Fibroblast of the conjunctiva (primary cell): ENCODE measurements at places on chromosomes 16 and 17.

- no peak for DNase-seq
Measured at GRCh38 chr16:63422715-63423114, 1386.5 kb upstream of the CDH8 start.

GRCh38 chr17:16181581-16181980 is 33.8 kb downstream of the NCOR1 start:
- DNase-seq, result no peak

DNA sequence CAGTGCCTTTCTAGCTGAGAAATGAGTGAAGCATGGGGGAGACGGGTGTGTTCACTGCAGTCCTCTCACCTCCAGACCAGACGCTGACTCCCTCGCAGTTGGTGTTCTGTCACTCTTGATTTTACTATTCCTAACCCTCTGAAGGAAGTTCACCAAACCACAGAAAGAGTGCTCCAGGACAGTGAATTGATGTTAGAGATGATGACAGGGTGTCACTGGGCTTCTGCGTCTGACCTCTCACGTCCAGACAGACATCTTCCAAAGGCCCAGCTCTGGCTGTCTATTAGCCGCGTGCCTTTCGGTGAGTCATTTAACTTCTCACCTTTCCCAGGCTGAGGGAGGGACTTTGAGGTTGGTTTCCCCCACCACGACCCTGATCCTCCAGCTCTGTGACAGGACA is 8.2 kb downstream of the CRAMP1 start:
- DNase-seq, result no peak

GRCh38 chr16:66007717-66008116 is 358.8 kb upstream of the CDH5 start:
- peak; percentile 65 for DNase-seq

GRCh38 chr17:56141046-56141839 is 12.0 kb upstream of the ANKFN1 start:
- no peak for DNase-seq

DNA sequence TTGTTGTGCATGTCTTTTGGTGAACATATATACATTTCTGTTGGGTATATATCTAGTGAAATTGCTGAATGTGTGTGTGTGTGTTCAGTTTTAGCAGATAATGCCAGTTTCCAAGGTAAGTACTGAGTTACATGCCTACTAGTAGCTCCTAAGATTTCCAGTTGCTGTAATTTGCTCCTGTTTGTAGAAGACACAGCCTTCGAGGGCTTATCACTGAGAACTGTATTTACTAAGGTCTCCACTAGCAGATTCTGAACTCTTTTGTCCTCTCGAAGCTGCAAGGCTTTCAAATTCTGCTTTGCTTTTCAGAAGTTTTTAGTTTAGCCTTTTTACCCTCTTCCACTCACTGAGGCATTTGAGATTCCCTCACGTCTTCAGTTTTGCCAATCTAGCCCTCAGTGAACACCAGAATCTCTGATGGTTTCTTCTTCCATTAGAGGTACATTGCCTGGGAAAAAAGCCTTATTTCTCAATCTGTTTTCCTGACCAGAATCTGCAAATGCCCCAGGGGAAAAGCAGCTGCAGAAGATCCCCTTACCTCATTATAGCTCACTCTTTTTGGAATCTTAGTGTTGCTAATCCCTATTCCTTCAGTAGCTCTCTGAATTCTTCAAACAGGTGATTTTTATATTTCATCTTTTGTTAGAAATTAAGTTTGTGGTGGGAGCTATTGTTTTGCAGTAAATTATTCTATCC is 52.9 kb downstream of the NF1 start:
- no peak for DNase-seq

- no peak for DNase-seq
Measured at GRCh38 chr17:72717676-72718075, 374.8 kb downstream of the SLC39A11 start.

- DNase-seq, result no peak
Measured at GRCh38 chr17:42953669-42954068, 10.6 kb downstream of the AARSD1 start.
